ENCODE measurements at places on chromosomes 2 and 18.

DNA sequence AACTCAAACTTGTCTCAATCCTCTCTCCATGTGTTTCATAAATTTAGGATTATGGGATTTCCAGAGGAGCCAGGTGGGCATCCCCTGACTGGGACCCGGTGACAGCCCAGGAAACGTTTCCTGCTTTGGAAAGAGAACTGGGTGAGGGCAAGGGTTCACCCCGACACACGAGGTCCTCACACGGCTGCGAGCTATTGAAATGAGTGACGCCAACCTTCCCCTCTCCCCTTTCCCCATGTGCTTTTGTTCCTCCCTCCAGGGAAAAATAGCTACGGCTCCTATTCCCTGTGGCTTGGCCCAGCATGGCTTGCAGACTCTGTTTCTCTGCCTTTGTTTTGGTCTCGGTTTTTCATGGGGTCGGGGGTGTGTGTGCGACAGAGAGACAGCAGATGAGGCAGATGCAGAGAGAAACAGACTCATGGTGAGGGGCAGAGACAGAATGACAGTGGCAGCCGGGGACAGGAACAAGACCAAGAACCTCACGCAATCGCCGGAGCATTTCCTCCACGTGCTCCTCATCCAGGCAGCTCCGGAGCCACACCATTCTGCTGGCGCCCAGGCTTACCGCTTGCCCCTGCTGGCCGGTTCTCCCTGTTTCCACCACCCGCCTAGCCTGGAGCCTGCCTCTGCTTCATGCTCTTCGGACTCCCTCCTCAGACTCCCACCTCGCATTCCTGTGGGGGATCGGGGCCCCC lies 238.5 kb downstream of the DYSF start:
- DNase-seq: no peak

DNA sequence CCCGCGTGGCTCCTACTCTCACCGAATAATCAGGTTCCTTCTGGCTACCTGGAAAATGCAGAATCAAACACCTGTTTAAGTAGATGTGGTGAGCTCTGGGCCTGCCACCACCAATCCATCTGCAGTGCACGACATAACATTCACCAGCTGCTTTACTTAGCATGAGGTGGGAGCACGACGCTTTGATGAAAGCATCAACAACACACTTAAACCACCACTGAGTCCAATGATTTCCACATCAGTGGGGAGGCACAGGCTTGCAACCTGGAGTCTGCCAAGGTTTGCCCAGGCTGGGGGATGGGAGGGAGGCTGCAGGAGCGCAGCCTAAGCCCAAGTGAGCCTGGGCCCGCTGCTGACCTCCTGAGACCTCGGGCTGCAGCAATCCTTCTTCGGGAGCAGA lies 415.5 kb downstream of the MEIS1 start:
- DNase-seq: no peak

DNA sequence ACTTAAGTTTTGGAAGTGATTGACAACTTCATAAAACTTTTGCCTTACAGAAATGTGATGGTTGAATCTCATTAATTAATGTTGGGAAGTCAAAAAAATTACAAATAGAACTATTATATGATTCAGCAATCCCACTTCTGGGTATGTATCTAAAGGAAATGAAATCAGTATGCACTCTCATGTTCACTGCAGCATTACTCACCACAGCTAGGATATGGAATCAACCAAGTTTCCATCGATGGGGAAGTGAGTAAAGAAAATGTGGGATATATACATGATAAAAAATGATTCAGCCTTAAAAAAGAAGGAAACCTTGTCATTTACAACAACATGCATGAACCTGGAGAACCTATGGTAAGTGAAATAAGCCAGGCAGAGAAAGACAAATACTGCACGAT lies 112.4 kb upstream of the WDR75 start:
- DNase-seq: no peak

GRCh38 chr18:56807901-56808300 lies 156.7 kb downstream of the WDR7 start:
- DNase-seq: no peak

- DNase-seq: no peak
These were observed 53.5 kb upstream of the PGAP1 start for GRCh38 chr2:196980001-196980400.

GRCh38 chr2:70261501-70261900 lies 3.6 kb downstream of the PCYOX1 start:
- no peak for DNase-seq

- no peak for DNase-seq
These were observed 62.8 kb downstream of the TMEM237 start for GRCh38 chr2:201580486-201580885.

DNA sequence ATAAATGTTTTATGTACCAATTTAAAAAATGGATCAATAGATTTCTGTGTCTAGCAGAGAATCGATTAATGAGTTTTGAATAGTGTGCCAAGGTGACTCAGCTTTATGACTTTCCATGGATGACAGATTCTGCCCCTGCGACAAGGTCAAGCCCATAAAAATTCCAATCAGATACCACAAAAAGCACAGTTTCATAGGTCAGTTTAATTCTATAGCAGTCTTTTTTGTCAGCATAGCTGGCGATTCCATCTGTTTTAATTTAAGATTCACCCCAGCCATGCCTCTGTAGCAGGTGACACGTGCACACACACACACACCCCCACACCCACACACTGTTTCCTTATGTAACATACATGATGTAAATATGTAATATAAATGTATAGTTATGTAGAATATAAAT lies 28.9 kb downstream of the RAB31 start:
- no peak for DNase-seq

Measured in activated CD4-positive, alpha-beta T cell treated with anti-CD3 and anti-CD28 coated beads, Interleukin-2, amount 50 U/mL, for 48 hours (primary cell).